ENCODE measurements at places on chromosomes 3 and 15.

DNA sequence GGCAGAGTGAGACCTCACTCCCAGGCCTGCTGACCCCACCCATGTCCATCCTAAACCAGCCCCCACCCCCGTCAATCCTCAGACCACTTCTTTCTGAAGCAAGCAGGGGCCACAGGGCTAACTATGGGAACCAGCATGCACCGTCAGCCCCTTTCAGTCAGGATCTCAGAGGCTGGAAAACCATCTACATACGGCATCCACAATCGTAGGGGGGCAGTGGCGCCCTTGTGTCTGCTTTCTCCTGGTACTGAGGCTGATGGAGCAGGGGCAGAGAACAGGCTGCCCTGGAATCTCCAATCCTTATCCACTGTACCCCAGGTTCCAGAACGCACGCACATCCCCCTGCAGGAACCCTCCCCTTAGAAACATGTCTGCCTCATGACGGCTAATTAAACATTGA, 56.6 kb downstream of the XXYLT1 start:
- DNase-seq = no peak

DNA sequence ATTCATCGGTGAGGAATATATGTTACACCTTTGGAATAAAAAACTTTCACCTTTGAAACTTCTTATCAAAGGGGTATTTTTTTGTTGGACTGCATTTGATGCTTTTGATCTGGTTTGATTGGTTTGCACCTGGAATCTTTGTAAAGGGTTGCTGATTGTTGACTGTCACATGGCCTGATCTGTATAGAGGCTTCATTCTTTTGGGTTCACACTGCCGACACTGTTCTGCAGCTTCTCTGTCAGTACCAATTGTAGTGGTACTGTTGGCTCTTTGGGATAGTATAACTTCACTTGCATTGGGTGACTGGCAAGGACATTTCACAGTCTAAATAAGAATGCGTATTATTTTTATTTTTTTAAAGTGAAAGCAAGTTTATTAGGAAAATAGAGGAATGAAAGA, 155.7 kb downstream of the DOCK3 start:
- DNase-seq = no peak

DNA sequence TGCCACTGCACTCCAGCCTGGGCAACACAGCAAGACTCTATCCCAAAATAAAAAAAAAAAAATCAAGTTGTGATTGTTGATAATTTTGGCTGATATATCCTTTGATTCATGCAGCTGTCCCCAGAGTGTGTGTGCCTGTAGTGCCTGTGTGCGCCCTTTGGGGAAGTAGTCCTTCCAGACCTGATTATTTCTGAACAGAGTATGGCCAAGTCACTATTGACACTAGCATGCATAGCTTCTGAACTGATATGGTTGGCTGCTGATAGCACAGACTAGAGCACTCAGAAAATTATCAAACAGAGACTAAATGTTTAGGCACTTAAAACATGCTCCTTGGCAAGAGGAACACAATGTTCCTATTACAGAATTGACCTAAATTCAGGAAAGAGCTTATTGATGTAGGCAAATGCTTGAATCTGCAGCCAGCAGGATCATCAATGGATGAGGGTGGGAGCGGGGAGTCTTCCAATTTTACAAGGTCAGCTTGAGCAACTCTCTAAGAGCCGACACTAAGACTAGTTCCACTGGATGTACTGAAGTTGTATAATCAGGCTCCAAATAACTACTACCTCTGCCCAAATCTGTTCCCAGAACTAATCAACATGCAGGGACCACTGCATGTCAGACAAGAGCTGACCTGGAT, 17.7 kb upstream of the PTPN9 start:
- peak; percentile 35 for DNase-seq

- DNase-seq = no peak
These were observed 1.2 kb downstream of the CHMP2B start for GRCh38 chr3:87228316-87228715.

GRCh38 chr3:43022121-43022520, 43.0 kb downstream of the GASK1A start:
- no peak for DNase-seq

GRCh38 chr3:171967932-171968678, 71.3 kb upstream of the FNDC3B start:
- DNase-seq = no peak

DNA sequence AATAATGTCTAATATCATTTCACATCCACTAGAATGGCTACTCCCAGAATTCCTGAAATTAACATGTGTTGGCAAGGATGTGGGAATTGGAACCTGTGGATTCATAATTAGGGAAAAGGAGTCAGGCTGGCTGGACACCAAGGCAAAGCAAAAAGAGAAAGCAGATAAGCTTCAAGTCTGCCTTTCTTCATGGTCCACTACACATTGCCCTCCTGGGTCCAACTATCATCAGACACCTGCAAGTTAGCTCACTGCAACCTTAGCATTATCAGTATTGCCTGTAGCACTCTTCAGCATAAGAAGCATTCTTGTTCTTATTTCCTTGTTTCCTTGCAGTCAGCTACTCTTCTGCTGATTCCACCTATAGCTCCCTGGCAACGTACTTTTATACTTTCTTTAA, 124.3 kb downstream of the ZNF280D start:
- DNase-seq = no peak

- DNase-seq = no peak
These were observed 72.9 kb downstream of the CD200 start for GRCh38 chr3:112405845-112406244.

DNA sequence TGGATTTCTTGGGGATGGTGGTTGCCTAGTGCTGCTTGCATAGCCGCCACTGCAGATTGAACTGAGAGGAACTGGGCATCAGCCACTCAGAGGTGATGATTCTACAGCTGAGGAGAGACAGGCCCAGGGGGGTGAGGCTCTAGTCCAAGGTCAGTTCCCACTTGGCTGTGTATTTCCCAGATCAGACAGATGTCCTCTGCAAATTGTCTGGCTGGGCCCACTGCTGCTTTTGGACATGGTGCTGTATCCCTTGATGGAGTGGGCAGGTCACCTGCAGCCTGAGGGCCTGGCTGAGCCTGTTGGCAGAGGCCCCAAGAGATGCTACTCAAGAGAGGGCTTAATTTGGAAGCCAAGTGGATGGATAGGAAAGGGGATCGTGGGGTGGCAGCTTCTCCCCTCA, 124.5 kb upstream of the CTDSPL start:
- DNase-seq = no peak

- no peak for DNase-seq
These were observed 95.6 kb downstream of the ECT2 start for GRCh38 chr3:172846103-172846561.

GRCh38 chr15:59995568-59996297, 8.4 kb upstream of the FOXB1 start:
- DNase-seq = no peak

- no peak for DNase-seq
These were observed 930.3 kb downstream of the NTRK3 start for GRCh38 chr15:87326269-87326668.

GRCh38 chr3:153901991-153902390, 219.2 kb upstream of the ARHGEF26 start:
- DNase-seq = no peak

- DNase-seq = no peak
These were observed 74.0 kb upstream of the CTNNB1 start for GRCh38 chr3:41125258-41125657.

DNA sequence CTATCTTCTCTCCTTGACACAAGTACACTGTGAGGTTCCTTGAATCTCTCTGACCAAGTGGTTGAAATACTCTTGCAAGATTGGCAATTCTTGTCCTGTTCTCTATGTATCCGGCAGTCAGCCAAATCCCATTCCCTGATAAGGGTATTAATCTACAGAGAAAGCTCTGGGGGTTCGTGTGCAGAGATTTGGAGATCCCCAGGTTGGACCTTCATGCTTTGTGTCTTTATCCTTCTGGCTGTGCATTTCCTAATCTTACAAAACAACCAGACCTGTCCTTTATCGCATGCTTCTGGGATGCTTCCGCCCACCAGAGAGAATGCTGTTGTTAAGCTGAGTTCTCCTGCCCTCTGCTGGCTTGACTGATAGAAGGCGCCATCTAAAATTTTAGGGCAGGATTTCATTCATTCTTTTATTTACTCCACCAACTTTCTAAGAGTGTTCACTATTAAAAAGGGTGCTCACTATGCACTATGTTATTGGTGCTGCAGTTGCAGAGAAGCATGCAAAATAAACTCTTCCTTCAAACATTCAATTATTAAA, 8.6 kb upstream of the SST start:
- DNase-seq = no peak

DNA sequence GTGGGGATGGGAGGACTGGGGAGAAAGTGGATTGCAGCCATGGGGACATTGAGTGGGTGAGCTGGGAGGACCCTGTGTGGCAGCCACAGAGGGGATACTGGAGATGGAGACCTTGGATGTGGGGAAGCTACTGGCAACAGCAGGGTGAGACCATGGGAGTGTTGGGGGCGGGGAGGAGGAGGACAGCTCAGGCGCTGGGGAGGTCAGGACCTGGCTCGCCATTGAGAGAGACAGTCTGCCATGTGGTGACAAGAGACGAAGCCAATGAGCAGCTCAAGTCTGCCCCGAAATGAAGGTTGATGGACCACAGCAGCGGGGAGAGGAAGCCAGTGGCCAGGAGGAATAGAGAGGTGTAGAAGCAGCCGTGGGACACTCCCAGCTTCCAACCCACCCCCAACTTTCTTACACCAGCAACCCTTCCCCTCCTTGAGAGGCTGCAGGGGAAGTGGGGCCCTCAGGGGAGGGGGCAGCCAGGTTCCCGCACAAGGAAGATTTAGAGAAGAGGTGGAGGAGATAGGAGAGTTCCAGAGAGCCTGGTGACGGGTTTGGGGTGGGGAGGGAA, 118.1 kb downstream of the ASB7 start:
- DNase-seq = no peak

DNA sequence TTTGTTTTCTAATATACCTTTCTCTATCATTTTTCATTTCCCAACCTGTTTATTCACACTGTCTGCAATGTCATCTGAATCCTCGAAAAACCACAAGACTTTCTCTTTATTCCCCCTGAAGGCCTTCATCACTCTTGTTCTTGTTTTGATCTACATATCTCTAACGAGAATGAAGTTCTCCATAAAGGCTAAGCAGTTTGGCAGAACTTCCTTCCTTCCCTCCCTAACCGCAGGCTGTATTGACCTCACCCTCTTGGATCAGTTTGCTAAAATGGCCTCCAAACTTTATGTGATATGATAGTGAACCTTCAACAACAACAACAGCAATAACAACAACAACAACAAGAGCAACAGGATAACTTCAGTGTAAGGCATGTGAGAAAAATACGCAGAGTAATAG, 392.8 kb downstream of the TIGIT start:
- DNase-seq = no peak

DNA sequence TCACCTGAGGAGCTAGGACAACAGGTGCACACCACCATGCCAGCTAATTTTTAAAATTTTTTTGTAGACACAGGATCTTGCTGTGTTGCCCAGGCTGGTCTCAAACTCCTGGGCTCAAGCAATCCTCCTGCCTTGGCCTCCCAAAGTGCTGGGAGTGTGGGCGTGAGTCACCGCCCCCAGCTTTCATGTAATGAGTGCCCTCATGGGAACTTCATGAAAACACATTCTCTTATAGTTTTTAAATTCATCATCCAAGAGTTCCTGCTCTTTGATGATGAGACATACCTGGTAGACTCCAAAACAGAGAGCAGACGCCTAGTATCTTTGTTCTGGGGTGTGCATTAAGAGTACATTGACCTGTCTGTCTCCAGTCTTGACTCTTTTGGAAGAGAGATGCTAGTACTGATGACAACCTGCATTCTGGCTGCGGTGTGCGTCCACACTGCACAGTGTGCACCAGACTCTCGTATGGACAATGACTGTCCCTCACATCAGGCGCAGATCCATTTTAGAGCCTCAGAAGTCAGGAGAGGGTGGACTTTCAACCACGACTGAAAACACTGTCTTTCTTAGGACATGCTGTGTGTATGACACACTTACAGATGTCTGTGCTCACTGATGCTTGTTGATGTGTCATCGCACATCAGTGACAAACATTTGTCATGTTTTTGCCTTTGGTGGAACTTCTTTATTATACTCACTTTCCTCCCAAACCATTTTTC, 2.0 kb downstream of the NRROS start:
- DNase-seq = no peak

GRCh38 chr3:184637705-184638104, 74.2 kb downstream of the MAGEF1 start:
- DNase-seq = no peak

- no peak for DNase-seq
These were observed 43.4 kb upstream of the AGBL1 start for GRCh38 chr15:86036243-86036642.

GRCh38 chr15:80070840-80071239, 11.4 kb downstream of the ZFAND6 start:
- DNase-seq = no peak

DNA sequence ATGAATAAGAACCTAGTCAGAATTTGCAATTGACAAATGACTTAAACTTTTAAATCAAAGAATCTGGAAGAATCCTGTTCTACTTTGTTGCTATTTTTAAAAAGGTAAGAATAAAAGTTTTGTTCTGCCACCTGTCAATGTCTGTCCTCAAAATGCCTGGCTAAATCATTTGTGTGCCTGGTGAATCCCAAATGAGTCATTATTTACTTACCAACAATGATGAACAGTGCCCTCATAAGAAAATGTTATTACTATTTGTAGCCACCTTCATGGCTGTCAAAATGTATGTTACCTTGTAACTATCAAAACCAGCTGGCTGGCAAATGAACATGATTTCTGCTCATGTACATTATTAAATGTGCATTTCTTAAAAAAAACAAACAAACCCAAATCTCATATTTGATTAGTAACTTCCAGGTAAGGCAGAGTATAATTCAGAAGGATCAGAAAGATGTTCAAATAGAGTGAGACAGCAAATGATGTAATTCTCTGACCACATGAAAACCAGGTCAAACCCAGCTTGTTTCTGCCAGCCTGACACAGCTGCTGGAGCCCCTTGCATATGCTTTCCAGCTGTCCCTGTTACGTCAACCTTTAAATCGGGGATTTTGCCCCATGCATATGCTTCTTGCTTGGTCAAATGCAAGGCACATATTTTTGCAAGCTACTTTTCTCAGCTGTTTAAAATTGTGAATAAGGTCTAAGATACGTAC, 137.9 kb downstream of the SSR3 start:
- no peak for DNase-seq

DNA sequence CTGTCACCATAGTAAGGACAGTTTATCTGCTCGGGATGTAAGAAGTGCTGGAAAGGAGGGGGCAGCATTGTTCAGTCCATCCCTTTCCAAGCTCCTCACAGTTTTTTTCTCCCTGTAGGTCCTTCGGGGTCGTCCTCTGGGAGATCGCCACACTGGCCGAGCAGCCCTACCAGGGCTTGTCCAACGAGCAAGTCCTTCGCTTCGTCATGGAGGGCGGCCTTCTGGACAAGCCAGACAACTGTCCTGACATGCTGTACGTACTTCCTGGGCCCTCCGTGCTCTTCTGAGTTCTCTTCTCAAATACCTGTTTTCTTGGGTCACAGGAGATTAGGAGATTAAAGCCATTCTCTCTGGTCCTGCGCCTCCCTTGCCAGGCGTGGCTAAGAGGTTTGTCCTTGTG, 59.1 kb downstream of the PGPEP1L start:
- DNase-seq = no peak

GRCh38 chr3:115325539-115325938, 178.5 kb upstream of the ZBTB20 start:
- DNase-seq = no peak

Measured in tibial artery (tissue), 4 donors.